ENCODE measurements at places on chromosomes 6 and 20.

- DNase-seq, result no peak
These were observed 216.9 kb downstream of the DOK5 start for GRCh38 chr20:54692168-54692887.

DNA sequence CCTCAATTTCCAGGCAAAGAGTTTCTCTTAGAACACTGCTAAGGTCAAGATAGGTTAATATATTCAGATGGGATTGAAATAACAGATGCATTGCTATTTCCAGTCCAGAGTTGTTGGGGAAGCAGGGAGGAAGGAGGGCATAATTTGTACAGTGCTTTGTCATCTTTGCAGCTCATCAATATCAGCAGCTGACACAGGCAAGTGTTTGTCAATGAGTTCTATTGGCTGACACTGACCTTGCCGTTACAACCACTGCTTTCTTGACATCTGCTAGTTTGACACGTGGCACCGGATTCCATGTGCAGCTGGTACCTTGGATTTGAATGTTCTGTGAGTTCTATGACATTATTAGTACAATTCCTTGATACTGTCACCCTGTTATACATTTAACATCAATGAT lies 28.0 kb upstream of the MLIP start:
- no peak for DNase-seq

DNA sequence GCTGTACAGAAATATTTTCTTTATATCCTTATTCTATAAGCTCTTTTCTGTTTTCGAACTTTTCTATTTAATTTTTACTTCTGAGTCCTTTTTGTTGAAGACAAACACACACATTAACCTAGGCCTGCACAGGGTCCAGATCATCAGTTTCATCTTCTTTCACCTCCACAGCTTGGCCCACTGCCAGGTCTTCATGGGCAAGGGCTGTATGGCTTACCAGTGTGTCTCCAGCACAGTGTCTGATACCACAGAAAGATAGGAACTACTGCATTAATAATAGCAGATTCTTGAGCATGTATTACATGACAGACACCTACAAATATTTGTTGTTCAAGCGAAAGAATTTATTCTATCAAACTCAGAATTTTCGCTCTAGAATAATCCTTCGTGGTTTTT lies 24.4 kb downstream of the QKI start:
- DNase-seq, result no peak

DNA sequence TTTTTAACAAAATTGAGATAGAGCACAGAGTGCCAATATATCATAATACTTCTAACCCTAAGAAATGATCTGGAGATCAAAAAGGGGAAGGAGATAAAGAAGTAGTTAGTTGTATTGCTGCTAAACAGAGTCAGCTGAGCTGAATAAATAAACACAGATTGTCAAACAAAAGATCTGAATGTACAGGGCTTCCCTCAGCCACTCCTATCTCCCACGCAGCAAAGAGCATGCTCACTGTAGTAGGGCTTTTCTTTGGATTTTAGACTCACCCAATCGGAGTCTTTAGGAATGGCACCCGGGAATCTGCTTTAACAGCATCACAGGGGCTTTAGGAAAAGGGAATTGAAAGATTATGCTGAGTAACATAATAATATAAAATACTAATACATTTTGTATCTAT lies 222.2 kb upstream of the STXBP5 start:
- no peak for DNase-seq

DNA sequence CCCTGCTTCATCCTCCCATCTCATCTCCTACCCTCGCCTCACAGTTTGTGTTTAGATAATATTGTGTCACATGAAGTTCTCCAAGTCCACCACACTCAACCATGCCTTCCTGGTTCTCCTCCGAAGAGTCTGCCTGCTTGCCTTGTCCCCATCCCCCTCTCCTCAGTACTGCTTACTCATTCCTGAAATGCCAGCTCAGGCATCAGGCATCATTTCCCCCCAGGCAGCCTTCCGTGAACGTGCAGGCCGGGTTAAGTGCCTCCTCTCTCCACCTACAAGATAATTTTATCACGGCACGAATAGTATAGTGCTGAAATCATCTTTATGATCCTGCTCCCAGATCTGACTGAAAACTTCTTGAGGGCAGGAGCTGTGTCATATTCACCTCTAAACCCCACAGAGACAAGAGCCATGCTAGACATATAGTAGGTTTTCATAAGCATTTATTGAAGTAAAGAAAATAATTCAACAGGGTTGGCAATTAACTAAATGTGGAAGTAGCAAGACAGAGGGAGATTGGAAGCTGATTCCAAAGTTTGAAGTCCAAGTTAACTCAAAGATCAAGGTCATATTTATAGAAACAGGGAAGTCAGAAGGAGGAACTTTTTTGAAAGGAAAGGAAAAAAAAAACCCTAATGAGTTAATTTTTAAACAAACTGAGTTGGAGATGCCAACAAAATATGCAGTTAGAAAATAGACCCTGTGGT lies 48.7 kb upstream of the BMP2 start:
- DNase-seq, result no peak

DNA sequence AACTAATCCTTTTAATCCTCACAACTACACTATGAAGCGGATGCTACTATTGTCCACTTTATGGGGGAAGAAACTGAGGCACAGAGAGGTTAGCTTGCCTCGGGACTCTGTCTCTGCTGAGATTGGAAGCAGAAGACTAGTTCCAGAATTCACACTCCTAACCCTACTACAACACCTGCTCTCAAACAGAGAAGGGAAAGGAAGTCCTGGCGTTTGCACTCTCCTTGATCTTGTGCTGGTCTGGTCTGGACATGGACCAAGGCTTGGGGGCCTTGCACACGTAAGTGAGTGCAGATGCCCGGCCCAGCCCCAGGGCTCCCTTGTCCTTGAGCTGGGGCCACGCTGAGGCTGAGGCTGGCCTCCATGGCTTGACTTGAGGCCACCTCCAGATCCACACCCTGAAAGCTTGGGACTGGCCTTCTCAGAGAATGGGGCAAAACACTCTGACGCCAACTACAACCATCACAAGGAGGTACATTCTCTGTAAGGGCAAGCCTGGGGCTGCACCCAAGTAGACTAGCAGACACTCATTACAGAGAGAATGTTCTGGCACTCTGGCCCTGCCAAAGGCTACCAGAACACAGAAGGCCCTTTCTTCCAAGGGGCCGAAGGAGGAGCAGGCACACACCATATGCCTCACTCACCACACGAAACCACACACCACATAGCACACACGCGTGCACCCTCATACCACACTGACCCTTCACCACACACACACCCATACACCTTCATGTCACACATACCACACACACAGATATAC lies 33.3 kb upstream of the EZR start:
- no peak for DNase-seq

DNA sequence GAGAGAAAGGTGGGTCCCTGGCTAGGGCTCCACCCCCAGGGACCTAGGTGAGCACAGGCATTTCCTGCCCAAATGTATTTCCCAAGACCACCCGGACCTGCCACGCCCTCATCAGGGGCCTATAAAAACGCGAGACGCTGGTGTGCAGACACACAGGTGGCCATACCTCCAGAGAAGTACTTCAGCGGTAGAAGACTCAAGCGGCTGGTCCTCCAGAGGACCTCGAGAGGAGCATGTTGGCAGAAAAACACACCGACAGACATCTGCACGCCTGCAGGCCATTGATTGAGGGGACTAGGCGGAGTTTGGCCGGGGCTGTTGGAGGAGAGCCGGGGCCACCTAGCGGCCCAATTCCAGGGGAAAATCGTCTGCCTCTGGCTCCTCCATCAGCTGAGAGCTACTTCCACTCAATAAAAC lies 695.8 kb upstream of the MMS22L start:
- DNase-seq, result no peak

DNA sequence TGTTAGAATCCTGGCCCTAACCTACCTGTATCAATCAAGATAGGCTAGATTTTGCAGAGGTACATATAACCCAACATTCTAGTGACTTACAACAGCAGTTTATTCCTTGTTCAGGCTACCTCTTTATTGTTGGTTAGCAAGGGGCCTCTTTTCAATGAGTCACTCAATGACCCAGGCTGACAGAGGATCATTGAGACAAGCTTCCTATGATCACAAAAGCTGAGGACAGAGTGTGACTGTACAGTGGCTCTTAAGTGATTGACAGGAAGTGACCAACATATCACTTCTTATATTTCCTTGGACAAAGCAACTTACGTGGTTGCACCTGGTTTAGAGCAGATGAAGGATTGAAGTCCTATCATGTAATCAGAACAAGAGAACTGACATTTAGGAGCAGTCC lies 740.9 kb downstream of the FRK start:
- DNase-seq, result no peak

GRCh38 chr6:133259561-133259960 lies 18.4 kb downstream of the EYA4 start:
- DNase-seq, result no peak

DNA sequence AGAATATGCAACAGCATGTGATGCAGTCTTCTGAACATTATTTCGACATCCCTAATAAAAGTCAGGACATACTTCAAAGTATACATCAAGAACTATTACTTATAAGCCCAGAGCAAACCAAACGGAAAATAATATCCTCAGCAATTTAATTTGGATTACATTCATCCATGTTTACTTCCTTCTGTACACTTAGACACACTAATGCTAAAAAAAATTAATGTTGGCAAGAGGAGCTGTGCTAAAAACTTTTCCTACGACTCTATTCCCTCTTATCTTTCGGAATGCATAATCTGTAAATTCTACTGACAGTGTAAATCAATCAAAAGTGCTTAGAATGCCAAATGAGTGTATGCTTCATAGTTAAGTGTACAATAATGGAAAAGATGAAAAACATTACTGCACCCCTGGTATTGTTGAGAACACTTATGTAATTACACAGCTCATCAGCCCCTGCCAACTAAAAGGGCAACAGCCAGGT lies 301.2 kb upstream of the HSF2 start:
- DNase-seq, result no peak

DNA sequence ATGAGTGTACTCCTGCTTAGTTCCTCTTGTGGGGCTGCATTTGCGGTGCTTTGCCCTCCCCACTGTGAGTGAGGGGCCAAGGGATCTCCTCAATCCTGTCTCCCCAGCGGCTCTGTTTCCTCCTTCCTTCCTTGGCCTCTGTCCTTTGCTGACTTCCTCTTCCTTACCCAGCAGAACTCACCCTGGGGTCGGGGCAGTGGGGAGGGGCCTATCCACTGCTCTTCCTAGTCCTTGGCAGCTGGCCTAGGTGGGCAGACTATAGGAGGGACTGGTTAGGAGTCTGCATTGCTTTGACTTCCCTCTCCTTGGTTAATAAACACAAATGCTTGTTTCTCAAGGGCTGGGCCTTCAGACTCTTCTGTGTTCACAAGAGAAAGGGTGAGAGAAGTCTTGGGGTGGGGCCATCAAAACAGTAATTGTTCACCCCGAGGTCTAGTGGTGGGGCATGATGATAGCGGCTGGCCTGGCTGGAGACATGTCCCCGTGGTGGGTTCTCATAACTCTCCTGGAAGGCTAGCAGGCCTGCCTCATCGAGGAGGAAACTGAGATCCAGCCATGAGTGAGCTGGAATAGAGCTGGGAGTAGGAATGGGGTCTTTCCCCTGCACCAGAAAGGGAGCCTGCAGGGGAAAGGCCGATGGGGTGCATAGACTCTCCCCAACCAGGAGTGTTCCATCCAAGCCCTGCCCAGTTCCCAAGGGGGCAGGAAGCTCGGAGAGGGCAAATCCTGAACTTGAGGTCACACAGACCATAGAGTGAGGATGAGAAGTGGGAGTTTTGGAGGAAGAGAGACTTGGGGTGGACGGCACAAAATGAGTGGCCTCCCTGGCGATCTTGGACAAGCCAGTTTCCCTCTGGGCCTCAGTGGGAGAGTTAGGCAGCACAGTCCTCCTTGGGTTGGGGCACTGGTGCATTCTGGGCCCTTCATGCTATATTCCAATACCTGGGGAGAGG lies 12.7 kb downstream of the FAM110A start:
- DNase-seq, result no peak
